NCI-H510A treated with DMSO at 0.1 percent for 48 hours (cell line): ENCODE measurements at places on chromosomes 12 and 14.

DNA sequence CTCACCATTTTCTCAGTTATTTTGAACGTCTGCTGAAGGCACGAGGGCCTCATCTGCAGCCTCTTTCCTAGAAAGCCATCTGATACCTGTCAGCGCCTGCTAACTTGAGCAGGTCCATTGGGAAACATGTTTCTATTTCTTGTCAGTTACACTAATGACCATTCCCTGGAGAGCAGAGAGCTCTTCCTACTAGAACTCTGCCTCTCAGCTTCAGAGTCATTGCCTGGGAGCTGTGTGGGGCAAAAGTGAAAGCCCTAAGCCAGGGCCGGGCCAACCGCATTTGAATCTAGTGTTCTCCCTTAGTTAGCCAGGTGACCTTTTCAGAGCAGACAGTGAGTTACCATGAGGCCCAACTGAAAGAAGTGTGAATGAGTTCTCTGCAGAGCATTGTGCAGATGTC is 135.8 kb downstream of the EML1 start:
- DNase-seq = no peak

DNA sequence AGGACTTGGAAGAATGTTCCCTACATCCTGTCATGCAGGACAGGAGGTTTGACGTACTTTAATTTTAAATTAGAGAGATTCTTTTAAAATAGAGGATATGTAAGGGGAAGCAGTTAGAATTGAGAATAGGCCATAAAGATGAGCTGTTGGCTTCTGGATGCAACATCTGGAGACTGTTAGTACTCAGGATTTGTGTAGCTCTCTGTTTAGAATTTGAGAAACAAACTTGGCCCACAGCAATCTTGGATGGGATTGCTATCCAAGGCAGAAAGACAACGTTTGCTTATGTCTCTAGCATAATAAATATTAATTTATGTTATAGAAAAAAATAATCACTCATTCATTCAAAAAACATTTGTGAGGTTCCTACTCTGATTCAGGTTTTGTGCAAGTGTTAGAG is 398.4 kb upstream of the NOVA1 start:
- no peak for DNase-seq

- DNase-seq = no peak
Observed at GRCh38 chr14:36302823-36303222, 17.6 kb downstream of the MBIP start.

DNA sequence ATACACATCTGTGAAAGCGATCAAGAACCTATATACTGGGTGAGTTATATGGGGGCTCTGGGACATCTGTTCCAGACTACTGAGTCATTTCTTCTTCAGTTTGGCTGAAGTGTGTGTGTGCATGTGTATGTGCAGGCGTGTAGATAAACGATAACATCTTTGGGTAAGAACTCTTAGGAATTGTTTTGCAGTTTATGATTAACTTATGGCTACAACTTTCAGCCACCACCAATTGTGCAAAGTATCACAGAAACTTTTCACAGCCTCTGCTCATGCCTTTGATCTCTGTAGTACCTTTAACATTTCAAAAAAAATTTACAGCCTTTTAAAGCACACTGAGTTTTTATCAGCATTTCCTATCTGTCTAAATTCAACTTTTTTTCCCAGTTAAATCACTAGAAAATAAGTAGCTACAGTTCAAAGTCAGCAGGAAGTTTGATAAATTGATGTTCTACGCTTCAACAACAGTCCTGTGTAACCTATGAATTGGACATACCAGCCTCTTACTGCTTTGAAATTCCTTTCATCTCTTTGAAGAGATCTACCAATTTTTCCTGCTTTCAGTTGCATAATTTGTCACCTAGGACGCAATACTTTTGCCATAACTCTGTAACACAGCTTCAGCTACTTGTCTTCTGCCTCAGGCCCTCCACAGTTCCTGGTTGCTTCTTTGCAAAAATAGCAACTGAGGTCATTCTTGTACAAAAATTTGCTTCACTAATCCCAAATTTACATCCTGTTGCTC is 43.0 kb downstream of the PPM1H start:
- no peak for DNase-seq

DNA sequence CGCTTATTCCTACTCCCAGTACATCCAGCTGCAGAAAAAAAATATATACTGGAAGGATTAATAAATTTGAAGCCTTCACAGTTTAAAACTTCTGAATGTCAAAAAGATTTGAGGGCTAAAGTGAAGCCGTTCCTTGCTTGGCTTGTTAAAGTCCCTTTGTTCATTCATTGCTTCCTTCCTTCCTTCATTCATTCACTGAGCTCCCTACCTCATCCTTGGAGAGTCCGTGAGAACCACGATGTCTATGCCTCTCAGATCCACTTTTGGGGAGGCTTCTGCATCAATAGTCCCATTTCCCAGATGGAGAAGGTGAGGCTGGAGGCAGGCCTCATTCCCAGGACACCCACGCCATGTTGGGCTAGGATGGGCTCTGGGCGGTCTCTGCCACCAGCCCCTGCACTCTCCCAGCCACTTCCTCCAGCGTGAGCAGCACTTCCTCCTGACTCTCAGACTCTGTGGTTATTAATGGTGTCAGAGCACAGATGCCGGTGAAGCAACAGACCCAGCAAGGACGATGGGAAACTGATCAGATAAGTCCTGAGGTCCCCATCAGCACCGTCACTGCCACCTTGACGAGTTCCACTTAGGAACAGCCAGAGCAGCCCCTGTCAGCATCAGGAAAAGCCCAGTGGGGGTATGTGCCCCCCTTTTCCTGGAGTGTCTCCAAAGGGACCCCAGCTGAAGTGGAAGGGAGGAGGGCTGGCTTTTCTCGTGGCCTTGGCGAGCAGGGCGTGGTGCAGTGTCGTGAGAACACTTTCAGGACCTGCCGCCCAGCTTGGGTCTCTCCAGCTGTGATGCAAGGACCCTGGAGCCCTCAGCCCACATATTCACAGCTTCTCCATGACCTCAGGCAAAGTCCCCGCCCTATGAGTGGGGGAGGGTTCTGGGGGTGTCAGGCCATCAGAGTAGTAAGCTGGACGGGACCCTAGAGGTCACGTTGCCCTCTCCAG is 21.2 kb downstream of the ASB2 start:
- no peak for DNase-seq

GRCh38 chr12:49933796-49934195 is 16.7 kb upstream of the AQP2 start:
- no peak for DNase-seq

DNA sequence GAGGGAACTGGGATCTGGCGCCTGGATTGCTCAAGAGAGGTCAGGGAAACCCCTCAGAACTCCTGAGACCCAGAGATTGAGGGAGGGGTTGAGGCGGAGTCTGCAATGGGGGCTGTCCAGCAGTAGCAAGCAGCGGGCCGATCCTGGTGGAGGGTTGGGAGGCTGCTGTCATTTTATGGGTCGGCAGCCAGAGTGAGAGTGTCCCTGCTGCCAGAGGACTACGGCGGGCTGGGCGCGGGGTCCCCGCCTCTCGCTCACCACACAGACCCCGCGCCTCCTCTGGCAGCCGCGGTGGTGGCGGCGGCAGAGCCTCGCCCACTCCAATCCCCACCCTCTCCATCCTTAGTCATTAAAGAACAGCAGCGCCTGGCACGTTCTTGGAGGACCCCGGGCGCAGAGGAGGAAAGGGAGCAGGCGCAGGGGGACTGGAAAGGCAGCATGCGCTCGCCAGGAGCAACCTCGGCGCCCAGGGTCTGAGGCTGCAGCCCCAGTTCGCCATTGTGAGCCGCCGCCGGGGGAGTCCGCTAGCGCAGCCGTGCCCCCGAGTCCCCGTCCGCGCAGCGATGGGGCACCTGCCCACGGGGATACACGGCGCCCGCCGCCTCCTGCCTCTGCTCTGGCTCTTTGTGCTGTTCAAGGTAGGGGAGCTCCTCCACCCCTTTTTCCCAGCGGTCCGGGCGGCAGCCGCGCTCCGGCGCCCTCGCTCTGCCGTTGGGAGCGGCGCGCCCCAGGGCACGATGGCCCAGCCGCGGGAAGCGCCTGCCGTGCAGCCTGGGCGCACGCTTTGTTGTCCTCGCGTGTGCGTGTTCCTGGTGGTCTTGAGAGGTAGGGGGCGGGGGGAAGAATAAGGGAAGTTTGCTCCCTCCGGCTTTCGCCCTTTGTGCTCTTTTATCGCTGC is at the start of gene PTPRO:
TSS of gene PTPRO (plus strand) at position 345 of the 898 bp plus-strand sequence.
- peak; percentile 56 for DNase-seq

DNA sequence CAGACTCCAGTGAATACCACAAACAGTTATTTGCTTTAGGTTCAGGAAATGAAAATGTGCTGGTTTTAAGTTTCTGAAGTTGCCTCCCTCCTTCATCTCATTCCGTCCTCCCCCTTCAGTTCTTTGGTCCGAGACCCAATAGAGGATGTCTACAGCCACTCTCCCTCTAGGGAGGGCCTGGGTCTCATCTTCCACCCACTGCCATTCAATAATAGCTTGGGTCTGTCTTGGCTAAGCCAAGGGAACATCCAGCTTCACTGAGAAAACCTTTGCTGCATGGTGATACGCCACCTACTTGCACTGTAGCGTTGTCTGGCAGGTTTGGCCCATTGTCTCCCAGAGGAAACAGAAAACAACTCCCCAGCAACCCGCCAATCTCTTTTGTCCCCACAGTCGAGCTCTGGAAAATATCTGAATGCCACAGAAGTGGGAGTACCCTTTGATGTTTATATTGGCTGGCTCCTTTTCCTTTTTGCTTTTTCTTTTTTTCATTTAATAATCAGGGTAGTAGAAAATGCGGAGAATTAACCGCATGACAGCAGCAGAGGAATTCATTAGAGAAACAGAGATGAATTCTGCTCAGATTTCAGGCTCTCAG is 380.1 kb downstream of the RAD51B start:
- no peak for DNase-seq

DNA sequence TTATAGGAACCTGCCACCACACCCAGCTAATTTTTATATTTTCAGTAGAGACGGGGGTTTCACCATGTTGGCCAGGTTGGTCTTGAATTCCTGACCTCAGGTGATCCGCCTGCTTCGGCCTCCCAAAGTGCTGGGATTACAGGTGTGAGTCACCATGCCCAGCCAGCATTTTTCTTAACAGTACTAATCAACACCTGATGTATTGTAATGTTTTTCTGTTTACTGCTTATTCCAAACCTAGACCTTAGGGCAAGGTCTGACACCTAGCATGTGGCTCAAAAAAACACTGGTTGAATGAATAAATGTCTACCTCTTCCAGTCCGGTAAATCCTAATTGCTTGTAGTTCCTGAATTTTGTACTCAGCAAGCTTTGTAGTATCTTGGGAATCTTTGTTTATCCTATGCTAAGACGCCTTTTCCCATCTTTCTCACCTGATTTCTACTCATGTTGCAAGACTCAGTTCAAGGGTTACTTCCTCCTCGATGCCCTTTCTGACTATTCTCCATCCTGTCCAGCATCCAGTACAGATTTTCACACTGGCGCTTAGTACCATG is 2.8 kb downstream of the PAN2 start:
- no peak for DNase-seq

GRCh38 chr12:89542912-89543592 is 17.2 kb upstream of the POC1B start:
- peak; percentile 69 for DNase-seq

GRCh38 chr12:111186347-111186746 is 182.5 kb downstream of the PHETA1 start:
- no peak for DNase-seq

DNA sequence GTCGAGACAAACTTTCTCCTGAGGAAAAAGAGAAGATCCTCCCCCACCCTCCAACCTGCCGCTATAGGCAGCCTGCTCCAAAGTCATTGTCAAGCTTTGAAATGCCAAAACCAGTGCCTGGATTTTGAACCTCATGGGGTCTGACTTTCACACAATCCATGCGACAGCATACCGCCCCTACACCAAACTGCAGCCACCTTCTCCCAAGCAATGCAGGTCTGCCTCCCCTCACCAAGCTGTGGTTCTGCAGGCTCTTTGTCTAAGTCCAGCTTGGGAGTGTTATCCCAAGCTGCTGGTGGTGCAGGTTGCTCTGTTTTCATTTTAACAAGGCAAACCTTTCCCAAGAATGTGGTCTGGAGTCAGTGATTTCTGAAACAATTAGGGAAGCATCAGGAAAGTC is 12.4 kb downstream of the TBX5 start:
- DNase-seq = no peak

DNA sequence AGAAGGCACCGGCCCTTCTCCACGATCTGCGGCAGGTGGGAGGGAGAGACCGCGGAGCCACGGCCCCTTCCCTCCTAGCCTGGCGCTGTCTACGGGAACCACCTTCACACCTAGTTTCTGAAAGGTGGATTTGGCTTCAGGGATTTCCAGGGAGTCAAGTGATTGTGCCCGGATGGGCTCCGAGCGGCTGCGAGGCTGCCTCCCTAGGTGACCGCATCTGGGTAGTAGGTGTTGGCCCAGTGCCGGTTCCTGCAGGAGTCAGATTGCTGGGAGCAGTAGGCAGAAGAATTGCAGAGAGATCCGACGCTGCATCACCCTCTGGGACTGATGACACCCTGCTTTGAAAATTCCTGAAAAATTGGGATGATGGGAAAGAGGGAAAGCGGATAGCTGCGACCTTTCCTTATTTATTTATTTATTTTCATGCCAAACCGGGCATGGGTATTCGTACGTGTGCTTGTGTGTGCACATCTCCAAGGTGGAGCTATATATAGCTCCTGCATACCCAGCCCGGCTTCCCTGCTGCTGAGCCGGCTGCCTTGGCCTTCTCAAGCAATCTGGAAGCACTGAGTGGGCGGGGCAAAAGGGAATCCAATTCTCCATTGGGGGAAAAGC is 1.1 kb downstream of the CNTN1 start:
- peak; percentile 1 for DNase-seq

DNA sequence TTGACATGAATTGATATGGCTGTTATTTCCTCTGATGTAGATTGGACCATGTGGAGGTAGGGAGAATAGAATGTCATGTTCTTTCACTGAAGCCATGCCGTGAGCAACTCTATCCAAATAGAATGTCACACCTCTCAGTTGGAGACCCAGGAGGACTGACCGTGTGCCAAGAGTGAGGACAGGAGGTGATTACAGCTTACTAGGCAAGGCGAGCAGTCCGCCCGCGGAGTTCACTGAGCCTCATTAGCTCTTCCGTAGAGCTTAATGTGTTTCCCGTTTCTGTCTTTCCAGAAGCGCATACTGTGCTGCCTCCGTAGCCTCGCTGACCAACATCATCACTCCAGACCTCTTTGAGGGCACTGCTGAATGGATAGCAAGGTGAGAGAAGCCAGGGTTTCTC is 45.6 kb downstream of the FNTB start:
- DNase-seq = no peak

DNA sequence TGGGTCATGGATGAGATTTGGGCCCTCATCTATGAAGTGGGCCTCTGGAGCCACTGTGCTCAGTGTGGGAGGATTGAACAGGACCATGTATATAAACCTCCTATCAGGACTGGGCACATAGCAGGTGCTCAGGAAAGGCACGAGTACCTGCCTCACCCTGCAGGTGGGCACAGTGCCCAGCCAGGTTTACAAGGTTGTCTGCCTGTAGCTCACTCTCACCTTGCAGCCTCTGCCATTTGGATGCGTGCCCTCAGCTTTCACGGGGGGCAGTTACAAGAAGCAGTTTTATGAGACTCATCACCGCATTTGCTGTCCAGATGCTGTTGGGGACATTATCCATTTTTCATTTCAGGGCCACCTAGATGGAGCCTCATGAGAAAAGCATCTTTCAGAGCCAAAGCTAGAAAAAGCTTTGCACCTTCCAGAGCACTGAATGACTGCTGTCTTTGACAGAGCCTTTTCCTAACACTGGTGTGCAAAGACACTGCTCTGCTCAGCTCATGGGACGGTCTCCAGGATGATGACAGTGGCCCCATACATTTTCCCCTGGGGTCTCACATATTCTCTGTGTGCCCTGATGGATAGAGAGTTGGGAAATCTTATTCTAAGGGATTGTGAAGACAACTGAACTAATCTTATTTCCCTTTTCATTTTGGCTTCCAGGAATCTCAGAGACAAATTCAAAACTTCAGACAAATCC is 327.5 kb upstream of the RTL1 start:
- DNase-seq = no peak

GRCh38 chr12:22014783-22015144 is 31.3 kb upstream of the CMAS start:
- no peak for DNase-seq
